ENCODE measurements at places on chromosomes 3 and 15. TPM values are rescaled to one million over a fixed set of nuclear protein-coding genes. Genes with fewer than 3 reads are reported as not detected.

SLC24A5 gene
- not detected for total RNA-seq

- DNase-seq, result no peak
These were observed 13.1 kb downstream of the SLC6A6 start for GRCh38 chr3:14415501-14415900.

GRCh38 chr15:76339305-76340197 is 3.0 kb downstream of the ISL2 start:
- DNase-seq, result peak; percentile 52

DNA sequence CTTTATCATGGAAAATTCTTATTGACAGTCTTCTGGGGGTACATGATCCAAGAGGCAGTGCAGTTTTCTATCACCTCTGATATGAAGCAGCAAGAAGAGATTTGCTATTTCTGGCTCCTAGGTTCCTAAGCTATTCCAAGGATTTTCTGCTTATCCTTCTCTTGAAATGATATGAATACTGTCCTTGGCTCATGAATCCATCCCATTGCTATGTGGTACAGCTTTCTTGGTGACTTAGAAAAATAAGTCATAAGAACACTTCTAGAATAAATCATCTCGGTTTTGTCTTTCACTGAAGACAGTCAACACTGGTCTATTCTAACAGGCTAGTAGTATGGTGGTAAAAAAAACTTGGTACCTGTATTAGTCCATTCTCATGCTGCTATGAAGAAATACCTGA is 333.6 kb upstream of the RASGRP1 start:
- no peak for DNase-seq

CPEB1 gene
- total RNA-seq, result 0.27 TPM

TF gene
- under 0.01 TPM for total RNA-seq

DNA sequence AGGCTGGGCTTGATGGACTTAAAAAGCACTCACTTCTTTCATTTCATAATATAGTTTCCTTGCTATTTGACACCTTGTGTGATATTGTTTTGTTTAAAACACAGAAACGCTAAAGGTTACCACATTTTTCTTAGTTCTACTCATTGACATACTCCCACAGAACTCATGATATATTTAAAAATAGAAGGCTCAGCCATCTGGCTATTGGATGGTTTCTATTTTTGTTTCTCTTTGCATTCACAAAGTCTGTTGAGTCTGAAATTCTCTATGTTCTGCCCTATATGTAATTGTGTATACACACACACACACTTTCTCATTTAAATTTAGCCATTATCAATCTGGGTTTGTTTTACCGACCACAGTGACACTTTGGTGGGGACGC is 128.2 kb downstream of the SOX2 start:
- no peak for DNase-seq
